ENCODE measurements at places on chromosomes 5 and 9. TPM values are rescaled to one million over a fixed set of nuclear protein-coding genes. Genes with fewer than 3 reads are reported as not detected.
A peak's percentile ranks its signal among the peaks of the same experiment; 100 is the strongest.

- DNase-seq: peak; percentile 40
Observed at GRCh38 chr5:173954671-173955521, 34.1 kb upstream of the C5orf47 start.

DNA sequence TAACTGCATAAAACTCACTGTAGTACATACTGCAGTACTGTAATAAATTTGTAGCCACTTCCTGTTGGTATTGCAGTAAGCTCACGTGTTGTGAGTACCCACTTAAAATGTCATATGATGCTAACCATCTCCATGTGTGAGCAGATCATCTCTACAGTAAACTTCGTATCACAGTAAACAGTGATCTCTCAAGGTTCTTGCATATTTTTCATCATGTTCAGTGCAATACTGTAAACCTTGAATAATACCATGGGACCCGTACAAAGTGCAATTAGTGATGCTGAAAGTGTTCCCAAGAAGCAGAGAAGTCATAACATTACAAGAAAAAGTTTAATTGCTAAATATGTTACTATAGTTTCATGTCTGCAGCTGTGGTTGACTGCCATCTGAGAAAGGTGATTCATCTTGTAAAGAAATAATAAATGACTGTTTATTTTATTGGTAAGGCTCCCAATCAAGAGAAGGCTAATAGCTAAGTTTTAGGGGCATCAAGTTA, 253.8 kb upstream of the POU5F2 start:
- peak; percentile 66 for DNase-seq

- no peak for DNase-seq
Observed at GRCh38 chr5:119131530-119132304, 60.8 kb downstream of the DMXL1 start.

DNA sequence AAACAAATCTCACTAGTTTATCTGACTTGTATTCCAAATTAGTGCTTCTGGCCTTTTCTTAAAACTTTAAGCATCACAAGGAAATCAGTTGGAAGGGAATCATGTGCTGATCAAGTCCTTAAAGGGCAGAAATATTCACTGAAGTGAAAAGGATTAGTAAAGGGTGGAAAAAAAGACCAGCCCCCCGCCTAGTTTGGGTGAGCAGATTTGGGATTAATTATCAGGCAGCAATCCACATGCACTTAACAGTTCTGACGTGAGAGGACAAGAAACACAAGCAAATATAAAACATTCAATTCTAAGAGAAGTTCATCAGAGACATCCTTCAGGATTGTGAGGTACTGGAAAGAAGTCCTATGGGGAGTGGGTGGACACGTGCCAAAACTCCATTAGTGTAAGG, at the start of gene TYRP1:
Gene TYRP1, plus strand, starts transcription at position 245 of the 400 bp plus-strand sequence. CDS start 612 bp downstream, outside the sequence.
- DNase-seq: no peak

GRCh38 chr5:98144710-98145109, 628.8 kb upstream of the RGMB start:
- no peak for DNase-seq

PCDHGA12 gene
- total RNA-seq: 0.39 TPM
